Suprapubic skin (tissue), 4 donors: ENCODE measurements at places on chromosomes 2 and 18. TPM values are rescaled to one million over a fixed set of nuclear protein-coding genes. Genes with fewer than 3 reads are reported as not detected.

Gene DSG4
- total RNA-seq: 3.2 TPM

Gene IL36G
- total RNA-seq: 13.4 TPM

Gene HNMT
- total RNA-seq: 19.6 TPM

Gene SIX3
- 0.38 TPM for total RNA-seq

Gene TNFRSF11A
- total RNA-seq: 15.4 TPM

DNA sequence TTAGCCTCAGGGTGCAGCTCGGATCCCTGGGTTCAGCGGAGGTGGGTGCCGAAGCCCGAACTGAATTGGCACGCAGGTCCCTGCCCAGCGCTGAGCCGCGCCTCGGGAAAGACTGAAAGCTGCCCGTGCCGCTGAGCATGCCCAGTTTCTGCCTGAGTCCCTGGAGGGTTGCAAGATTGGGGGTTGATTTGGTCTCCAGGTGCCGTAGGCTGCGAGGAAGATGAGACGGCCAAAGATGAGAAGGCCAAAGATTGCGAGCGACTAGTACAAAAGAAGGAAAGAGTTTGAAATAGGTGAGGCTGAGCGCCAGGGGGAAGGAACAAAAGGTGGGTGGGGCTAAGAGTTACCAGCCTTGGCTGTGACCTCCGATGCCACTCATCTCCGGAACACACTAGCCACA is 852 bp upstream of the KCNH7 start:
- H3K4me3 ChIP-seq: no peak overlapping the region
- no peak for DNase-seq
- H3K4me1 ChIP-seq: peaks cover 10% of the 10 kb centered on the region
- H3K27ac ChIP-seq: no peak overlapping the region
- no peaks in the 10 kb centered on the region for H3K36me3 ChIP-seq
- H3K27me3 ChIP-seq: peaks cover 21% of the 10 kb centered on the region

GRCh38 chr18:6561862-6562291 is 147.2 kb upstream of the L3MBTL4 start:
- H3K4me1 ChIP-seq: peaks cover 26% of the 10 kb centered on the region
- DNase-seq: no peak
- no peak overlapping the region for H3K4me3 ChIP-seq
- H3K36me3 ChIP-seq: no peaks in the 10 kb centered on the region
- H3K27ac ChIP-seq: no peak overlapping the region

- H3K27ac ChIP-seq: no peak overlapping the region
- no peaks in the 10 kb centered on the region for H3K4me1 ChIP-seq
- DNase-seq: no peak
- no peaks in the 10 kb centered on the region for H3K27me3 ChIP-seq
- H3K36me3 ChIP-seq: no peaks in the 10 kb centered on the region
Measured at GRCh38 chr2:14587119-14587518, 45.4 kb upstream of the LRATD1 start.

DNA sequence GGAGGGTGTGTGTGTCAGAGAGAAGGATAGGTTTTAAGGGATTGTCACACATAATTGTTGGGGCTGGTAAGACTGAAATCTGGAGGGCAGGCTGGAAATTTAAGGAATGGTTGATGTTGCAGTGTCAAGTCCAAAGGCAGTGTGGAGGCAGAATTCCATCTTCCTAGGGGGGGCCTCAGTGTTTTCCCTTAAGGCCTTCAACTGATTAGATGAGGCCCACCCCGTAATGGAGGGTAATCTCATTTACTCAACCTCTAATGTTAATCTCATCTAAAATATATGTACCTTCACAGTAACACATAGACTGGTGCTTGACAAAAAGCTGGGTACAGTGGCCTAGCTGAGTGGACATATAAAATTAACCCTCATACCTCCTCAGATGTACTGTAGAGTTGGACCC is 30.9 kb upstream of the RPIA start:
- no peak overlapping the region for H3K27ac ChIP-seq
- peaks cover 23% of the 10 kb centered on the region for H3K4me1 ChIP-seq
- no peaks in the 10 kb centered on the region for H3K36me3 ChIP-seq

DNA sequence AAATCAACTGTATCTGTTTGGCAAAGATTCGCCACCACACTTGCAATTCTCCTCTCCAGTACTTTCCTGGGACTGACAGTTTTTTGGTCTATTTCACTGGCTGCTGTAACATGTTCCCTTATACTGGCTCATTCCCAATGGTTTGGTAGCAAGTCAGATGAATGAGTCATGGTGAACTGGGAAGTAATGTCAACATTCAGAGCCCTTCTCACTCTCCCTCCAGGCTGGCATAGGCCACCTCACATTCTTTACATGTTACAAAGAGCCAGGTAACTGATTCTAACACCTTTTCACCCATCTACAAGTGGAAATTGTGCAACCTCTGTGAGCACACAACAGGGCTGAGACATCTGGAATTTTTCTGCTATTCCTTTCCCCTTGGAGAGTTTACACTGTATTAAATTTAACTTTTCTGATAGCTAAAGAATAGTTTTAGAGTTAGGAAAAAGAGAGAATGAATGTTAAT is 111.3 kb upstream of the TLK1 start:
- no peak for DNase-seq
- H3K4me1 ChIP-seq: peaks cover 10% of the 10 kb centered on the region
- H3K4me3 ChIP-seq: no peak overlapping the region
- H3K27me3 ChIP-seq: no peaks in the 10 kb centered on the region
- no peak overlapping the region for H3K27ac ChIP-seq

- no peak overlapping the region for H3K27ac ChIP-seq
- H3K36me3 ChIP-seq: no peaks in the 10 kb centered on the region
- H3K27me3 ChIP-seq: no peaks in the 10 kb centered on the region
- no peak overlapping the region for H3K4me3 ChIP-seq
- no peak for DNase-seq
Measured at GRCh38 chr2:224211791-224212190, 172.7 kb upstream of the SERPINE2 start.

GRCh38 chr2:200467806-200468681 is 41.8 kb downstream of the KCTD18 start:
- H3K36me3 ChIP-seq: peaks cover 47% of the 10 kb centered on the region
- DNase-seq: no peak
- H3K27ac ChIP-seq: no peak overlapping the region
- peaks cover 5% of the 10 kb centered on the region for H3K4me1 ChIP-seq
- H3K27me3 ChIP-seq: no peaks in the 10 kb centered on the region

DNA sequence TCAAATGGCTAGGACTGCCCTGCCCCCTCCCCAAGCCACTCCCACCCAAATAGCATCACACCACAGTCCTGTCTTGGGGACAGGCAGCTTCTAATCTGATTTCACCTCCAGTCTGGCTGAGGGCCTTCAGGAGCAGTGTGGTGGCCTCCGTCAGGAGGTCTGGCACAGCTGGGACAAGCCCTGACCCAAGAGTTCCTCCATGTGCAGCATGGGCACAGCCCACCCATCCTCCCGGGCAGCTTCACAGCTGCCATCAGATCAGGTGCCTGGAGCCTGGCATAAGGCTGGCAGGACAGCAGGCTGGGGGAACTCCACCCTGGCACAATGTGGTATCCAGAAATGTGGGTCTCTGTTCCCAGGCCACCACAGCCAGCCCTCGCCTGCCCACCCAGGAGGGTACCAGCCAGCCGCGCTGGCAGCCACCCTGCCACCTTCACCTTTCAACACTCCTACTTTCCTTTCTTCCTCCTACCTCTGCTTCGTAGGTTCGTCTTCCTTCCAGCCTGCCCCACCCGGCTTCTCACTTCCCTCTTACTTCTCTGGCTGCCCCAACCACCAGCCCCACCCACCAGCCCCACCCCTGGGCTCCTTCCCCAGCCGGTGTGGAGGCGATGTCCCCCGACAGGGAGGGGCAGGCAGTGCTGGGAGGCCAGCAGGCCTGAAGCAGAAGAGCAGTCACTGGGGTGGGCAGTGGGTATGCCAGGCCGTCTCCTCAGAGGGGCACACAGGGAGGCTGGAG is at the start of gene CAPG:
CAPG (minus strand) TSS at position 522 of the 739 bp plus-strand sequence. CDS start 8,221 bp downstream, outside the sequence.
- H3K36me3 ChIP-seq: no peaks in the 10 kb centered on the region
- no peaks in the 10 kb centered on the region for H3K27me3 ChIP-seq
- peak within 1 kb of the TSS; percentile 76 for H3K27ac ChIP-seq
- peak within 1 kb of the TSS; percentile 35 for H3K4me3 ChIP-seq
- DNase-seq: peak; percentile 84
- peaks cover 72% of the 10 kb centered on the region for H3K4me1 ChIP-seq

DNA sequence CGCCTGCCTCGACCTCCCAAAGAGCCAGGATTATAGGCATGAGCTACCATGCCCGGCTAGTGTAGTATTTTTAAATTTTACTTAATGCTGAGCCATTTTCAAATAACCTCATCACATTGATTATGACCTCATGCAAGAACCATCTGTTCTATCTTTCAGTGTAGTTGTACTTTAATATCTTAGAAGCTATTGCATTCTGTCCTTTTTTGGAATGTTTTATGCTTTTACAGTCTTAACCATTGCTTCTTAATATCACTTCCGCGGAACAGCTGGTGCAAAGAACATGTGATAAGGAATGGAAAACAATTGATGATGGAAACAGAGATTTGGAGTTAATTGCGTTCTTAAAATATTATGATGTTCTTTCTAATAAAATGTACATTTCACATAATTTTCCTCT is 2.7 kb downstream of the GEN1 start:
- DNase-seq: no peak
- no peaks in the 10 kb centered on the region for H3K36me3 ChIP-seq
- H3K27ac ChIP-seq: no peak overlapping the region
- peaks cover 31% of the 10 kb centered on the region for H3K4me1 ChIP-seq
- H3K27me3 ChIP-seq: no peaks in the 10 kb centered on the region
- no peak overlapping the region for H3K4me3 ChIP-seq

- no peak overlapping the region for H3K4me3 ChIP-seq
- H3K4me1 ChIP-seq: no peaks in the 10 kb centered on the region
- no peak overlapping the region for H3K27ac ChIP-seq
- DNase-seq: no peak
Measured at GRCh38 chr2:8160959-8161358, 520.9 kb upstream of the ID2 start.

- peak; percentile 75 for DNase-seq
- H3K27ac ChIP-seq: peak overlapping the region; percentile 64
- peaks cover 11% of the 10 kb centered on the region for H3K27me3 ChIP-seq
- no peaks in the 10 kb centered on the region for H3K36me3 ChIP-seq
Measured at GRCh38 chr18:2854875-2855274, 8.1 kb downstream of the EMILIN2 start.

DNA sequence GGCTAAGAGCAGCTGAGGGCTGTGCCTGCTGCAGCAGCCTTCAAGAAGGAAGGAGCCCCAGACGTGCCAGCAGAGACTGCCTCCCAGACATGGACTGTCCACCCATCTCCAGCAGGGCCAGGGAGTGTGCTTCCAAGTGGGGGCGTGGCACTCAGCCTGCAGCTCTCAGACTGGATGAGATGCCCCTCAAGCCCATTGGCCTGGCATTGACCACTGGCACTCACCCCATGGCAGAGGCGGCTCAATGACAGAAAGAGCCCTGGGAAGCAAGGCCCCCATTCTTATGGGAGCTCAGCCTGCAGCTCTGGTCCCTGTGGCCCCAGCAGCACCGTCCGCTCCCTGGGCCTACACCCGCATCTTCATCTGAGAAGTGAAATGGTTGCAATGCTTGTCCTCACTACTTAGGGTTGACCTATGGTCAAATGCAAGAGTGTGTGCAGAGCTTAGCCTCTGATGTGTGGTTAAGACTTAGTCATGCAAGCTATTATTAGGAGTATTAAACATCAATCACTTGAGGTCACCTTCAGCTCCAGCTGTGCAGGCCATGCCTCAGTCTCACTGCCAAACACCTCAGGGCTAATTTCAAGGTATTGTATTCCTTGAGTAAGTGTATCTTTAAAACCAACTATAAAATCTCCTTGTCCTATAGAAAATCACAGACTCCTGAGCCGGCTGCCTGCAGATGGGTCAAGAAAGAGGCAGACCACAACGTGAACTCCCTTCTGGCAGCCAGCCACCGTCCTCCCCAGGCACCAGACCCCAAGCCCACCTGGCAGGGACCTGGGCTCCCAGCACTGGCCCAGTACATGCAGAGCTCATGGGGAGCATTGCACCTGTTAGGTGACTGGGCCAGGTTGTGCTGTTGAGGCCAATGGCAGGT is 194.8 kb downstream of the NDUFA10 start:
- no peak overlapping the region for H3K27ac ChIP-seq
- H3K4me3 ChIP-seq: no peak overlapping the region
- peak; percentile 70 for DNase-seq
- no peaks in the 10 kb centered on the region for H3K27me3 ChIP-seq

DNA sequence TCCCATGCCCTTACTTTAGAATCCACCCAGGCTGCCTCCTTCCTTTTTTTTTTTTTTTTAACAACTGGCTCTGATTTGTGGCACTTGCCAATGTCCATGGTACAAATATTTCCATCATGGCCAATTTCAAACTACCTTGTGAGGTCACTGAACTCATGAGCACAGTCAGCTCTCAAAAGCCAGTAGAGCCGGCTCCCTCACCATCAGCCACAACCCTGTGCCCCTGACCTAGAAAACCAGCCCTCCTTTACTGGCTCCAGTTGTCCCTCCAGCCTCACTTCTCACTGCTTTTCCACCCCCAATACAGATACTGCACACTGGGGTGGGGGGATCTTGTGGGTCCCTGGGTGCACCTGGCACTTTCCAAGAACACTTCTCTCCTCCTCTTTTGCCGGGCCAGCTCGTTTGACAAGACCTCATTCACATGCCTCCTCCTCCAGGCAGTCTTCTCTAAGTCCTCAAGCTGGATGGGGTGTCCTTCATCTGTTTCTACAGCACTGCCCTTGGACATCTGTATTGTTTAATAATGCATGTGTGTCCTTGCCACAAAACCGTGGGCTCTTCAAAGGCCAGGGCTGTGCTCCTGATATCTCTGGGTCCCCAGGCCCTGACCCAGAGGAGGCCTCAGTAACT is 35.5 kb downstream of the SDC1 start:
- no peaks in the 10 kb centered on the region for H3K27me3 ChIP-seq
- no peak for DNase-seq
- H3K36me3 ChIP-seq: no peaks in the 10 kb centered on the region
- H3K4me1 ChIP-seq: peaks cover 36% of the 10 kb centered on the region
- H3K4me3 ChIP-seq: no peak overlapping the region
- peak overlapping the region; percentile 12 for H3K27ac ChIP-seq

DNA sequence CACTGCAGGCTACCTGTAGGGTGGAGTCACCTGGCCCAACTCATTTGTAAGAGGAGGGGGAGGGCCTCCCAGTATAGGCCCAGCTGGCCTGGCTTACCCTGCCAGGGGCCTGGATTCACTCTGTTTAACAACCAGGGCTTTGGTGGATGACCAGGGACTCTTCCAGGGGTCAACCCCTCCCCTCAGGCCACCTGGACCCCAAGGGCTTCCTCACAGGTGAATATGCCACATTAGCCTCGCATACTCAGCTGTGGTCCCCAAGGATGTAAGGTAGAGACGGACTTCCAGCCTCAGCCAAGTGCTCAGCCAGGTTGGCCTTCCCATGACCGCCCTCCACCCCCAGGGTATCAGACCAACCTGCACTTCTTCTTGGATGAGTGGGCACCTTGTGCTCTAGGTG is 8.8 kb upstream of the SH3RF3 start:
- H3K4me3 ChIP-seq: no peak overlapping the region
- no peaks in the 10 kb centered on the region for H3K4me1 ChIP-seq
- DNase-seq: no peak
- H3K36me3 ChIP-seq: no peaks in the 10 kb centered on the region

DNA sequence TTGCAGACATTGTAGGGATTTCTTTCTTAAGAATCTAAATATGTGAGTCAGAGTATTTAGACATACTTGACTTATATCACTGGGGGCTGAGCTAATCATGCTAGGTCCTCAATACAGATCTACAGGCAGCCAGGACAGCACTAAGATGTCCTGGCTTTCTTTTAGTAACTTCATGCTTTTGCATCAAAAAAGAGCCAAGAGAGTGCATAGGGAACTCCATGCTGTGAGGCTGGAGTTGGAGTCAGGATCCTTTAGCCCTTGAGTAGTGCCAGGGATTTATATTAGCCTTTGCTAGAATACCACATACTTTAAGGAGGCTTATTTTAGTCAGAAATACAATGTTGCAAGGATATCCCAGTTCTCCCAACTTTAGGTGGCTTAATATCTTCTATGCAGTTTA is 289.7 kb downstream of the CCDC85A start:
- no peaks in the 10 kb centered on the region for H3K36me3 ChIP-seq
- no peak overlapping the region for H3K27ac ChIP-seq
- no peaks in the 10 kb centered on the region for H3K27me3 ChIP-seq
- DNase-seq: no peak
